ENCODE measurements at places on chromosomes 1 and 21.

DNA sequence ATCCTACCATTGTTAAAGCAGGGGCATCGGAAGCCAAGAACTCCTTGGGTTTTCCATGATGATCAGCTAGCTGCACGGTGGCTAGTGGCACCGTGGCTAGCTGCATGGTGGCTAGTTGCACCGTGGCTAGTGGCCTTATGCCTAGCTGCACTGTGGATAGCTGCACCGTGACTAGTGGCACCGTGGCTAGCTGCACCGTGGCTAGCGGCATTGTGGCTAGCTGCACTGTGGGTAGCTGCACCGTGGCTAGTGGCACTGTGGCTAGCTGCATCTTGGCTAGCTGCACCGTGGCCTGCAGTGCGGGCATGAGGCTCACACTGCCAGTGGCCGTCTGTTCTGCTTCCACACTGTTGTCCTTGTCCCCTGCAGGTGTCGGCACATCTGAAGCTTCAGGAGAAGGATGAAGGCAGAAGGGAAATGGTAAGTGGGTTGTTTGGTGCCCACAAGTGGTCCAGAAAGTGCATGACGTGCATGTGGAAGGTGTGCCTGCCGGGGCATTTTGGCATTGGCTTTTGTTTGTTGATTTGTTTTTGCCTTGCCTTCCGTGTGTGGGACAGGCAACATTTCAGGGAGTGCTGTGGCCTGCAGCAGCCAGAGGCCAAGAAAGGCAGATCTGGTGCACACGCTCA lies 38.6 kb downstream of the TFF3 start:
- DNase-seq, result no peak

DNA sequence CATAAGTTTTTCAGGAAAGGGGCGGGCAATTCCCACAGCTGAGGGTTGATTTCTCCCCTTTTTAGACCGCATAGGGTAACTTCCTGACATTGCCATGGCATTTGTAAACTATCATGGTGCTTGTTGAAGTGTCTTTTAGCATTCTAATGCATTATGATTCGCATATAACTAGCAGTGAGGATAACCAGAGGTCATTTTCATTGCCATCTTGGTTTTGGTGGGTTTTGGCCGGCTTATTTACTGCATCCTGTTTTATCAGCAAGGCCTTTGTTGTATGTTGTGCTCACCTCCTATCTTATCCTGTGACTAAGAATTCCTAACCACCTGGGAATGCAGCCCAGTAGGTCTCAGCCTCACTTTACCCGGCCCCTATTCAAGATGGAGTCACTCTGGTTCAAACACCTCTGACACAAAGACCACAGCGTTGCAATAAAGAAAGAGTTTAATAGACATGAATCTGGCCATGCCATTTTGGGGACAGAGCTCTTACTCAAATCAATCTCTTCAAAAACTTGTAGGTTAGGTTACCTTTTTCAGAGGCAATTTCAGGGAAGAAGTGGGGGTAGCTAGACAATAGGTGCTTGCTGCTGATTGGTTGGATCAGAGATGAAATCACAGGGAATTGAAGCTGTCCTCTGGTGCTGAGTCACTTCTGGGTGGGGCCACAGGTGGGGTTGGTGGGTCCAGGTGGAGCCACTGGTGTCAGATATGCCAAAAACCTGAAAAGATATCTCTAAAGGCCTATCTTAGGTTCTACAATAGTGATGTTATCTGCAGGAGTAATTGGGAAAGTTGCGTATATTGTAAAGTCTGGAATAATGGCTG lies 23.3 kb downstream of the TBX19 start:
- DNase-seq, result no peak

- no peak for DNase-seq
These were observed 184.9 kb upstream of the ATP1B1 start for GRCh38 chr1:168921629-168922028.

- no peak for DNase-seq
These were observed 484 bp downstream of the DFFB start for GRCh38 chr1:3857791-3858129.

DNA sequence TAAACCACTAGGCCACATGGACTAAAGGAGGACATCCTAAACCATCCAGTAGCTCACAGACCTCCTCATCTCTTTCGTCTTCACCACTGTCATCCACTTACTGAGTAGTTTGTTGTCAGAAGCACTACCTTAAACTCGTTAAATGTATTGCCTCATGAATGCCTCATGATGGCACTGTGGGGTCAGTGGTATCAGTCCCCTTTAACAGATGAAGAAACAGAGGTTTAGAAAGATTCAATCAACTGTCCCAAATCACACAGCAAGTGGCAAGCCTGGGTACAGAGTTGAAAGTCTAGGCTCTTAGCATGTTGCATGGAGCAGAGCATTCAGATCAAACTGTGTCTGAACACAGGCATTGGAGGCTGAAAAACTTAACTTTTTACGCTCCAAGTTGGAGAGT lies 183.6 kb upstream of the KIAA0040 start:
- no peak for DNase-seq

GRCh38 chr1:167713330-167714081 lies 8.3 kb upstream of the MPZL1 start:
- peak; percentile 27 for DNase-seq

GRCh38 chr1:26302733-26303405 lies 3.6 kb downstream of the UBXN11 start:
- DNase-seq, result no peak

Measured in activated CD8-positive, alpha-beta memory T cell treated with anti-CD3 and anti-CD28 coated beads for 48 hours (primary cell).